T-helper 1 cell (primary cell): ENCODE measurements at places on chromosomes 1 and 21.
A peak's percentile ranks its signal among the peaks of the same experiment; 100 is the strongest.

- DNase-seq: peak; percentile 7
These were observed 116.0 kb downstream of the TOMM20 start for GRCh38 chr1:235012436-235013210.

GRCh38 chr1:44246806-44247205 is 33.5 kb downstream of the DMAP1 start:
- DNase-seq: no peak

GRCh38 chr1:208595745-208596144 is 351.6 kb upstream of the PLXNA2 start:
- no peak for DNase-seq

GRCh38 chr1:247548769-247549182 is at the start of gene GCSAML:
Gene GCSAML, plus strand, starts transcription at chr1:247549134. Its CDS starts 58 bp downstream, at chr1:247549192.
- DNase-seq: no peak

- no peak for DNase-seq
These were observed 9.7 kb upstream of the COL8A2 start for GRCh38 chr1:36134505-36135329.

DNA sequence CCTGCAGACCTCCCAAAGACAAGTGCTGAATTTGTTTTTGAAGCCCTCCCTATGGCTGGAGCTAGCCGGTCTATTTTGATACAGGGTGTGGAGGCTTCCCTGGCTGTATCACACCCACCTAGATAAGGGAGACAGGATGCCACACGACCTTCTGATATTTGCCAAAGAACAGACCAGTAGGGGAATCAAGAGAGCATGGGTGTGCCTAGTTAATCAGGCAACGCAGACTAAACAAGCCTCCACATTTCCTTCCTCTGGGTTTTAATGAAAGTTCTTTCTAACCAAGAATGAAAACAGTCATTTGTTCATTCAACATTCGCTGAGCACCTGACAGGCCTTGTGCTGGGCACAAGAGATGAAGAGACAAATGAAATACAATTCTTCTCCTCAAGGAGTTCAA is 446.8 kb downstream of the PLPP3 start:
- DNase-seq: no peak

DNA sequence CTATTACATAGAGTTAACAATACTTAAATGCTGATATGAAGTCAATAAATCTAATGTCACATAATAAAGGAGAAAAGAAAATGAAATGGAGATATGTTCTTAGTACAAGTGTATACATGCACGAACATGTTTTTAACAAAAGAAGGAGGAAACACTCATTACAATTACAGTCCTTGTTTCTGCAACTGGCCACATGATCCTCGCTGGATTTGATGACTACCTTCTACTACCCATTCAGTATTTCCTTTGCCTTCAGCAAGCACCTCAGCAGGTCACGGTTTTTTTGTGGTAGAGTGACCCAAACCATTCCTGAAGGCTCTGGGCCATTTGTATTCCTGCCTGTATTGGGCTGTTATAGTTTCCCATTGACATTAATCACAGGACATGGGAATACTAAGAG is 172.8 kb upstream of the CXADR start:
- no peak for DNase-seq

DNA sequence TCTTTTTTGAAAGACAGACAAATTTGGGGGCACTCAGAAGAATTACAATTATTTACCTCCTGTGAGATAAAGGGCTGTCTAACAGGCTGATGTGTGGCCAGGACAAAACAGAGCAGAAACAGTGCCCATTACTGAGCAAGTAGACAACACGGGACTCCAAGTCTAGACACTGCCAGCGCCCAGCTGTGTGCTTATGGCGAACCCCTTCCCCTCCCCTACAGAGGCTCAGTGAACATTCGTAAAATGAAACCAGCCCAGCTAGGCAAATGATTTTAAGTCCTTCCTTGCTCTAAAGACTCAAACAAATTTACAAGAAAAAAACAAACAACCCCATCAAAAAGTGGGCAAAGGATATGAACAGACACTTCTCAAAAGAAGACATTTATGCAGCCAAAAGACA is 91.1 kb downstream of the RUNX1 start:
- DNase-seq: no peak

GRCh38 chr1:247266053-247266452 is 10.2 kb downstream of the VN1R5 start:
- no peak for DNase-seq

- peak; percentile 75 for DNase-seq
These were observed 3.3 kb upstream of the SSBP3 start for GRCh38 chr1:54409156-54410142.

DNA sequence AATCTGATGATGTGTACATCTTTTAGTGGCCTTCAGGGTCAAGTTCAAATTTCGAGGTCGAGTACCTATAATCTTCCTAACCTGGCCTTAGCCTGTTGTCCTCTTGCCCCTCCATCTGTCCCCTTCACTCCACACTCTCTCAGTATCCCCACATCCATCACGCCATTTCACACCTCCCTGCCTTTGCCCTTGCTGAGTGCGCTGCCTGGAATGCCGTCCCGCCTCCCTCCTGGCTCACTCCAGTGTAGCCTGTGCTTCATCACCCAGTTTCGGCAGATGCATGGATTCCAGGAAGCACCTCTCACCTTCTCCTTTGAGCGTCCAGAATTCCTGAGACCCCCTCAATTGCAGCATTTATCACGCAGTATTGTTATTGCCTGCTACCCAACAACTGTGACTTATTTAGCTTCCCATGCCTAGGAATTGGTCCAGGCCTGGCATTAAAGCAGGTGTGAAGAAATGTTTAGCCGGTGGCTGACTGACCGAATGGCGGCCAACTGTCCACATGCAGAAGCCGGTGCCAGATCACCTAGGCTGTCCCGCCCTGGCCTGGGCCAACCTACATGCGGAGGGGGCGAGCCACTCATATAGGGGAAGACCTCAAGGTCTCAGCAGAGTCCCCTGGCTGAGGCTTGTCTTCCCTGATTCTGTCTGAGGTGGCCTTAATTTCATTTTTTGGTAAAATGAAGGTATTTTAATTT is 34.5 kb downstream of the MYOM3 start:
- no peak for DNase-seq

GRCh38 chr1:221440658-221441057 is 301.2 kb downstream of the DUSP10 start:
- no peak for DNase-seq

- DNase-seq: no peak
These were observed 92.6 kb upstream of the VAV3 start for GRCh38 chr1:108057541-108057940.

GRCh38 chr1:37403166-37403565 is 71.2 kb upstream of the ZC3H12A start:
- DNase-seq: no peak

GRCh38 chr1:228157729-228158126 is 7.9 kb upstream of the IBA57 start:
- DNase-seq: no peak

DNA sequence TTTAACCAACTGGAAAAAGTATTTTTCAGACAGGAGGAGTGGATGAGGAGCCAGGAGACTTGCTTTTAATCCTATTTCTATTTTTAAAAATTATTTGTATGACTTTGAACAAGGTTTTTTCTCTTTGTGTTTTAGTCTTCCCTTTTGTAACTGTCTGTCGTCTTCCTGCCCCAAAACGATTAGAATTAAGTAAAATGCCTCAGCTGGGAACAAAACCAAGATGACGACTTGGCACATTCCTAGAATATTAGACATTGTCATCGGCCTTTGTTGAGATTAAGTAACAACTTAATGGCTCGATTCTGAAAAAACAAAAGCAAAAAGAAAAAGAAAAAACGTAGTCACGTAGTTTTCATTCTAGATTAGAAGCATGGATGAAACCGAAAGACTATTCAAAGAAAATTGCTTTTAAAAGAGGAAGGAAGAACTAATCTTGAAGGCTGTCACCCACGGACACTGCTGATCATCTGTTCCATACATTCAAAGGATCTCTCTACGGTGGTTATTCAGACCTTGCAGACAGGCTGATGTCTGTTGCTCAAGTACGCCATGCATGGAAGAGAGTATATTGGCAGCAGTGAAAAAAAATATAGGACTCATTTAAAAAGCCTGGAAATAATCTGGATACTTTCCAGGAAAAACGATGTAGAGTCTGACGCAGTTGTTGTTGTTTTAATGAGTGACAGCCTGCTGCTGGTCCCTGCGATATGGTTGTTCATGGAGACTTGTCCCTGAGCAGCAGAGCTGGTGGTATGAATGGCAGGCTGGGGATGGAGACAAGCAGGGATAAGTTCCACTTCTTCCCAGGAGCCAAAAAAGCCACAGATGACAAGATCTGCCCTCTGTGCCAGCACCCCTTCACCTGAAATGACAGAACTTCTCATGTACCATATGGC is 16.8 kb downstream of the GNG4 start:
- no peak for DNase-seq

DNA sequence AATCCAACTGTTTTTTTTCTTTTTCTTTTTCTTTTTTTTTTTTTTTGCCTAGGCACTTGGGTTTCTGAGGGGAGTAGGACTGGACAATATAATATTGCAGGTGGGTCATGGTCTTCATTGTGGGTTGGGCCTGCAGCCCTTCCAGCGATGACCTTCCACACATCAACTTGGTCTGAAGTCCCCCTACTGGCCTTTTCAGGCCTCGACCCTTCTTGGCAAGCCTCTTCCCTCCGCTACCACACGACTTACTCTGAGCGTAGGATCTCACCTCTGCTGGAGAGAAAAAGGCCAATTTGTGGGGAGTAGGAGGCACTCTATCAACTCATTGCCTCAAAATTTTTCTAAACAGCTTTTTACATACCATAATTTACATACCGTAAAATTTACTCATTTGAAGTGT is 51.1 kb upstream of the GRIK3 start:
- DNase-seq: no peak

DNA sequence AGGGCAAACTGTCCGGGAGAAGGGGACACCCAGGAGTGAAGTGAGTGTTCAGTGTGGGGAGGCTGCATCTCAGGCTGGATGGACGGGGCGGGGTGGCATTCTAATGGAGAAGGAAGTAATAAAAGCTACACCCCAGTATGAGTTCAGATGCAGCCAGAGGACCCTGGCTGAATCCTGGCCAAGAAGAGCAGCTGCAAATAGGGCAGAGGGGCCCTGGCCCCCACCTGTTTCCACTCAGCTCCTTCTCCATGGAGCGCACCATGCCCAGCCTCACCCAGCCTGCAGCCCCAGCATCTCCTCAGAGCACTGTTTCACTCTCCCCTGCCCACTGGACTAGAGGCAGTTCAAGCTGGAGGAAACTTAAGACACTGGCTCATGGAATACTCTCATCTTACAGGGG is 46.4 kb downstream of the KCND3 start:
- DNase-seq: no peak

- no peak for DNase-seq
These were observed 37.4 kb downstream of the POFUT2 start for GRCh38 chr21:45250272-45250671.

DNA sequence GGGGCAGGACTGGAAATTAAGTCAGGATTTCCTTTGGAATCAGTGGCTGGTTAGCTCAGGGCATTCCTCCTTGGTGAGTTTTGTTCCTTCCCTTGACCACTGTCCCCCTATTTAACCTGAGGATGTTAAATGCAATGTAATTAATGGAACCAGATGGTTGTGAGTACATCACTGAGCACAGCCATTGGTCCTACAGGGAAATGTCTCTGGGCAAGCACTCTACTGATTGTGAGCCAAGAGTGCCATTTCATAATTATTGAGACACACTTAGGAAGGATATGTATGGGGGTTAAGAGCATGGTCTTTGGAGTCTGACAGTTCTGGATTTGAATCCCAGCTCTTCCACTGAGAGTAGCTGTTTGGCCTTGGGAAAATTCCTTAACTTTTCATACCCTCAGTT is 74.4 kb downstream of the SPAG17 start:
- no peak for DNase-seq

DNA sequence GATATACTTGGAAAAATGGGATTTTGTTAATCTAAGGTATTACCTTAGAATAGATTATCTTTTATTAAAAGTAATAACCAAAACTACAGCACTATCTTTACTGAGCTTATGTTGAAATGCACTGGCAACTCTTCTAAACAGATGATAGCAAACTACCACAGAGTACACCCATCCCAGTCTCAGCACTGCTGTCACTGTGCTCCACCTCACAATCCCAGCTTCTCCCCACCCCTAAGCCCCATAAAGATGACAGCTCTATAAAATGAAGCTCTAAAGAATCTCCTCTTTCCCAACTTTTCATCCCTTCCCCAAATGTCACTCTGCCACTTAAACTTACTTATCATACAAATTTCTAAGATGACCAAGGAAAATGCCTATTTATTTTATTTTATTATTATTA is 6.4 kb downstream of the DSTYK start:
- DNase-seq: no peak

- DNase-seq: no peak
These were observed 8.1 kb downstream of the KRTAP10-1 start for GRCh38 chr21:44531606-44532564.

DNA sequence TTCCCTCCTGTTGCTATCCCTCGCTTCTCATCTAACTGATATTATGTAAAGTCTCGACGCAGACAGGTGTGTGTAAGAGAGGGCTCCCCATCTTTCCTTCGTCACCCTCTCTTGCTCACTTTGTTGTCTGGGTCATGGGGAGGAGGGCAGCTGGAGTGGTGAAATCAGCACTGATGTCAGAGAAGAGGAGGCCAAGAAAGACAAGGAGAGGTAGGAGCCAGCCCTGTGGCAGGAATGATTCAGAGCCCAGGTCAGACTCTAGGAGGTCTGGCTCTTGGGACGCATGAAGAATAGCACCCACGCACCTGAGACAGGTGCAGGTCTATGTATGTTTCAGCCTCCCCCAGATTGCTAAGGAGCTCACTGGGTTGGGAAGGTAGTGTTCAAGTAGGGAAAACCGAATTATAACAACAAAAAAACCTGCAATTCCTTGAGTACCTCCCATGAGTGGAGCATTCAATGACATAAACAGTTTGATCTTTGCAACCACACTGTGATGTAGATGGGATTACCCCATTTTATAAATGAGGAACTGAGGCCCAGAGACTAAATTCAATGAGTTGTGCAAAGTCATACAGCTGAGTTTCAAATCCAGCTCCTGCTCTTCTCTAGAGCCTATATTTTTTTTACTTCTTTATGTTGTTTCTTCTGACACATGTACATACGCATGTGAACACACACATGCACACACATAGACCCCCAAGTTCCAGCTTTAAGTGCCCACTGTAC is 10.4 kb downstream of the NUAK2 start:
- DNase-seq: no peak

DNA sequence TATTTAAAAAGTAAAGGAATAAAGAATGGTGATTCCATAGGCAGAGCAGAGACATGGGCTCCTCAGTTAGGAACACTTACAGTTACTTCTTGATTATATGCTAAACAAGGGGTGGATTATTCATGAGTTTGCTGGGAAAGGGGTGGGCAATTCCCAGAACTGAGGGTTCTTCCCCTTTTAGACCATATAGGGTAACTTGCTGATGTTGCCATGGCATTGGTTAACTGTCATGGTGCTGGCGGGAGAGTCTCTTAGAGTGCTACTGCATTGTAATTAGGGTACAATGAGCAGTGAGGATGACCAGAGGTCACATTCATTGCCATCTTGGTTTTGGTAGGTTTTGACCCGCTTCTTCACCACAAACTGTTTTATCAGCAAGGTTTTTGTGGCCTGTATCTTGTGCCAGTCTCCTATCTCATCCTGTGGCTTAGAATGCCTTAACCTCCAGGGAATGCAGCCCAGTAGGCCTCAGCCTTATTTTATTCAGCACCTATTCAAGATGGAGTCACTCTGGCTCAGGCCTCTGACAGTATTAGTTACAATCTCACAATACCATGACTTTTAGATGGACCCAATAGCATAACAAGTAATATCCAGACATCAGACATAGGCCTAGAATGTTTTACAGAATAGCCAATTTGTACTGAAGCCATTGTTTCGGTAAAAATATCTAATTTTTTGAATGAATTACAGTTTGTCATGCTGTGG is 106.8 kb downstream of the ZBTB18 start:
- DNase-seq: no peak

GRCh38 chr1:221806984-221807383 is 65.1 kb upstream of the DUSP10 start:
- DNase-seq: no peak

GRCh38 chr1:107843989-107844388 is 121.0 kb downstream of the VAV3 start:
- DNase-seq: no peak
